Mammary epithelial cell (primary cell): ENCODE measurements at places on chromosomes 7 and 10.

- DNase-seq, result no peak
Measured at GRCh38 chr10:78407966-78408365, 374.3 kb downstream of the RPS24 start.

DNA sequence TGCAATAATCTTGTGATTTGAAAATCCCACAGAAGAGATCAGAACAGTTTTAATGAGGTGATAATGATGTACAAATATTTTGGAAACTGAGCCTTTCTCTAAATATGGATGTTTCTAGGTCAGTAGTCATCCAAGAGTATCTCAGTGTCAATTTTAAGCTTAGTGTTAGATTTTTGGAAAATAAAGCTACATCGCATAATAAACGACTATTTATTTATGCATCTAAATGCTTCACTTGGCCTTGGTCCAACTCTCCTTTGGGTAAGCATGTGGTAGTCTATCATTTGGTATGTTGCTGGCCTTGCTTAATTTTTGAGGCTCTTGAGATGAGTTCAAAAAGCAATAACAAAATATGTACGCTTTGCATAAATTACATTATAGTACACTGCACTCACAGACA, 5.4 kb upstream of the PPP1R9A start:
- no peak for DNase-seq

GRCh38 chr7:155529346-155529745, 17.0 kb downstream of the CNPY1 start:
- no peak for DNase-seq

GRCh38 chr7:82175319-82175718, 268.3 kb downstream of the CACNA2D1 start:
- no peak for DNase-seq

GRCh38 chr7:20293336-20293735, 37.4 kb upstream of the ITGB8 start:
- DNase-seq, result no peak
